ENCODE measurements at places on chromosomes 12 and 14.

GRCh38 chr12:40693207-40693821 lies 1.1 kb downstream of the CNTN1 start:
- no peak for DNase-seq

DNA sequence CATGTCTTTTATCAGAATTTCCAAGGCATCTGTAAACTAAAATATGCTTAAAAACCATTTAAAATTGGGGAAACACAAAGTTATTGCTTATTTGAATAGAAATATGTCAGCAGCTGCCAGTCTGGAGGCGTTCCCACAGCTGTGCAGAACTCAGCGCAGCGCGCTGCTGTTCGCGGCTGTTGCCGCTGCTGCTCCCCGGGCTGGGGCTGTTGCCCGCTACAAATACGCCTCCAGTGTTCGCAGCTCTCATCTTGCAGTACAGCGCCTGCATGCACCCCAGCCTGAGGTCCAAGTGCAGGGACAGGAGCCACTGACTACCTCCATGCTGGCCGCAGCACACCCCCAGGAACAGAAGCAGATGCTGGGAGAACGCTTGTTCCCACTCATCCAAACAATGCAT lies 216.2 kb downstream of the SLC16A7 start:
- no peak for DNase-seq

GRCh38 chr12:107179871-107180270 lies 86.5 kb upstream of the CRY1 start:
- no peak for DNase-seq

- peak; percentile 46 for DNase-seq
Measured at GRCh38 chr14:71753126-71753830, 179.0 kb upstream of the RGS6 start.

- DNase-seq = no peak
Measured at GRCh38 chr12:132395908-132396305, 66.5 kb upstream of the GALNT9 start.

GRCh38 chr14:46651526-46652144 lies at the start of gene RPL10L:
RPL10L (minus strand) TSS chr14:46651781; CDS start chr14:46651736, 45 bp downstream.
- no peak for DNase-seq

DNA sequence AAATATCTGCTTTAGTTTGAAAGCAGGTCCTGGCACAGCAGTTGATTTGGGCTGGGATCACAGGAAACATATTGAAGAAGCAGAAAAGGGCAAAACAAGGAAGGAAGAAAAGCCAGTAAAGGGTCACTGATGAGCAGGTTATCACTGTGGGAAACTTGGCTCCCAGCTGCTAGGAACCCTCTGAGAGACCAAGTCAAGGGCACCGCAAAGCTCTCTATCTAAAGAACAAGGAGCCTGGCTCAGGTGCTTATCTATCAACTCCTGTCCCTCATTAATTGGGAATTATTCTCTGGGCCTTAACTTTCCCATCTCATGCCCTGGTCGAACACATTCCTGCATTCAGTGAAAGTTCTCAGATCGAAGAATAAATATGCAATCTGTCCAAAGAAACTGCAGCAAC lies 450.9 kb upstream of the RPL10L start:
- no peak for DNase-seq

DNA sequence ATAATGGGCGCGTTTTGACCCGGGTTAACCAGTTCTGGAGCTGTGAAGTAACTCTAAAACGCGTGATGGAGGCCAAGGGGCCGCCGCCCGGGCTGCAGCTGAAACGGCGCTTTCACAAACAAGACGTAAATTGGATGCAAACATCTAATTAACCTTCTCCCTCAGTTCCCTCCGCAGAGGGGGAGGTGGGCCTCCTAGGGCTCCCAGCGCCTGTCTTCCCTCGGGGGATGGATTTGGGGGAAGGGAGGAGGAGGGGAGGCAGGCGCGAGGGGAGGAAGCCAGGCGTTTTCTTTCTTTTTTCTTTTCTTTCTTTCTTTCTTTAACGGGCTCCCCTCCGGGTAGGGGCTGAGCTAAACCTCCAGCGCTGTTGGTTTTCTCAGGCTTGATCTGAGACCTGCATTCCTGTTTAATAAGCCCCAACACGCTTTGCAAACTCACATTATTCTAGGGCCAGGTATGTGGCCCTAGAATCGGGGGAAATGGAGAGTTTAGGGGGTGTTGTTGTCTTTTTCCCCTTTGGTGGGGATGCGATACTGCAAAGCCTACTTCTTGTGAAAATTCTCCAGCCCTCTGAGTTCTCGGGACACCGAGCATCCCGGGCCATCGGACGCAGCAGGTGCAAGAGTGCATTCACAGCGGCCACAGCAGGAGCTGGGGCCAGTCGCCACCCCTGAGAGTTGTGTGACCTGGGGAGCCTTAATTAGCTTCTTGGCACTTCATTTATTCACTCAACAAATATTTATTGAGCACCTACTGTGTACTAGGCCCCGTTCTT lies 43.6 kb upstream of the LHX5 start:
- no peak for DNase-seq

DNA sequence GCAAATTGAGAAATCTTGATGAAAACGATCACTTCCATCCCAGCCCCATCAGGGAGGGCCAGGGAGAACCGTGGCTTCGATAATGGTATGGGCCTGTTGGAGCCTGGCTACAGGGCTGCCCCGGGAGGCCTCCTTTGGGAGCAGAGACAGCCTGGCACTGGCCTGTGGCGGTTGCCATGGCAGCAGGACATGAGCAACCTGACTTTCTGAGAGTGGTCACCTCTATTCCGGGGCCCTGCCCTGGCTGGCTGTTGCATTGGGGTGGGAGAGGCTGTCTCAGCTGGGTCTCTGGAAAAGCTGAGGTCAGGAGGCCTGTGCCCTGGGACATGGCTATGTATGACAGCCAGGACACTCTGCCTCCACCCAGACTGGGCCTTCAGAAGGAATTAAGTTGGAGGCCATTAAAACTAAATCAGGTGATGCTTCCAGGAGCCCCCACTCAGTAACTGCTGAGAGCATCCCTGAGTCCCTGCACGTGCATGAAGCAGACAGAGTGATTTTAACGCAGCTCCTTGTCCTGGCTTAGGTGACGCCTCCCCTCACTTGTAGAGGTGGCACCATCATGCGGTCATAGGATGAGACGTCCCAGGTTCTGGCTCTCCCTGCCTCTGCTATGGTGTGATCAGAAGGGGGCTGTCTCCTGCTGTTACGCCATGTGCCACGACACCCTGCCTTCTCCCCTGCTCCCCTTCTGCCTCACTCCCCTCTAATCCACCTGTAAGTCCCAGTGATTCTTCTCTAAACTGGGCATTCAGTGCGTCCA lies 126.3 kb downstream of the SLC25A47 start:
- no peak for DNase-seq

DNA sequence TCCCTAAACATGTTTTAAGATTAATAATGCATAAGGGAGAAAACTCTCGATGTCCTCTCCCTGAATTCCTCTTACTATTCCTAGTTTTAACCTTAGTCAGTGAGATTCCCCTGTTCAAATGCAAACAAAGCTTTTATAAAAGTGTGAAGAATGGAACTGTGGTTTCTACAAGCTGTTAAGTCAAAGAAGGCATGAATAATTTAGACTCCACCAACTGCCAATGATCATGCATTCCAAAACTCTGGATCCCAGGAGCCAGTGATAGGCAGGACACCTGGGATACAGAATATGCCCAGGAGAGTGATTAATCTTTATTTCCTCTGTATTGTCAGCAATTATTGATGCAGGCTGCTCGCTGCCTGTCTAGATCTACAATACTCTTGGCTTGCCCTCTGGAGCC lies 190.3 kb upstream of the ATF7IP start:
- no peak for DNase-seq

DNA sequence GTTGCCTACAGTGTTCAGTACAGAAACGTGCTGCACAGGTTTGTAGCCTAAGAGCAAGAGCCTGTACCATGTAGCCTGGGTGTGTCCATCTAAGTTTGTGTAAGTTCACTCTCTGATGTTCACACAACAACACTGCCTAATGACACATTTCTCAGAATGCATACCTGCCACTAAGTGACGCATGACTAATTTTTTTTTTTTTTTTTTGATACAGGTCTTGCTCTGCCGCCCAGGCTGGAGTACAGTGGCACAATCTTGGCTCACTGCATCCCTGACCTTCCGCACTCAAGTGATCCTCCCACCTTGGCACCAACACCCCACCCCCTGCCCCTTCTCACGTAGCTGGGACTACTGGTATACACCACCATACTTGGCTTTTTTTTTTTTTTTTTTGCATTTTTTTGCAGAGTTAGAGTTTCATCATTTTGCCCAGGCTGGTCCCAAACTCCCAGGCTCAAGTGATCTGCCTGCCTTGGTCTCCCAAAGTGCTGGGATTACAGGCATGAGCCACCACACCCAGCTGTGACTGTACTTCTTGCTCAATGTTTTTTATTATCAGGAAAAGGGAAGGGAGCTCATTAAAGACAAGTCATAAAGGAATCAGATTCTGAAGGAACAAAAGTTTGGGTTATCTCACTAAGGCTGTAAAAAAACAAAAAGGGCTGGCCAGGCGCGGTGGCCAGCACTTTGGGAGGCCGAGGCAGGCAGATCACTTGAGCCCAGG lies 10.0 kb upstream of the CDC42BPB start:
- no peak for DNase-seq

DNA sequence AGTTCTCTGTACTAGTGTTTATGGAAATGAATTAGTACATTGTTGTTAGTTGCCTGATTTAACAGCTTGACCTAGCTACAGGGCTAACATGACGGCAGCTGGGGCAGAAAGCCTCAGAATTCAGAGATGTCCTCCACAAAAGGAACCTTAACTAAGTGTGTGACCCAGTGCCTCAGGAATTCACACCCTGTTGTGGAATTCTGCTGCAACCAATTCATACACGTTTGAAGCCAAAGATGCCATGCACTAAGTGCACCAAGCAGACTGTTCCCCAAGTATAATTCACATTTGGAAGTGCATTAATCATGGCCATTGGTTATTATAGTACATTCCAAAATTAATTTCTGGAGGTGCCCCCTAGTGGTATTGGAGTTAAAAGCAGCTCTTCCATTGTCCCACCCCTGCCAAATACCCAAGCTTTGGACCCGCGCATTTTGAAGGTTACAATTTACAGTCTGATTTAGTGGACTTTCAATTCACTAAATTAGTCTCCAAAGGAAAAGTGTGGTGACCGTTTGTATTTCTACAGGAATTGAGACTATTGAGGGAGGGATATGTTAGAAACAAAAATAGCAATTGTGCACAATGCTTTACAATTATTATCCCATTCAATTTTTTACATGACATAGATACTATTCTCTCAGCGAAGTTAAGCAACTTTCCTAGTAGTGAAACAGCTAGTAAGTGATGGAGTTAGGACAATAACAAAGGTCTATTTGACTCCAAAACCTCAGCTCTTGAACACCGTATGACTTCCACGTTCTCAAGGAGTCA lies 85.9 kb downstream of the PAX9 start:
- no peak for DNase-seq

DNA sequence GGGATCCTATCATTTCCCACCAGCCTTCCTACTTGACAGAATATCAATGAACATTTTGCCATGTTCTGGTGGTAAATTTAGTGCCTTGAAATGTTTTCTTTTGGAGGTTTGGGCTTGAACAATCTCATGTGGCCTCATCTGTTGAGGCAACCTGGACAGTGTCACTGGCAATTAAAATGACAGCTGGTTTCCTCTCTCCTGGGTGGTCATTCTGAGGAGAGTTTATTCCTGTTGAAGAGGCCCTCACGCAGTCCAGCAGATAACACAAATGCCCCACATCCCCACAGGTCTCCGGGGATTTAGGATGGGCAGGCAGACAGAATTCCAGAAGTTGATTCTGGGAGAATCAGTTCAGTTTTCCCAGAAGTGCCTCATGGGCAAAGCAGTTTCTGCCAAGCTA lies 41.9 kb downstream of the MMAB start:
- DNase-seq = no peak

GRCh38 chr14:72452774-72453173 lies 441.1 kb downstream of the DPF3 start:
- DNase-seq = no peak

DNA sequence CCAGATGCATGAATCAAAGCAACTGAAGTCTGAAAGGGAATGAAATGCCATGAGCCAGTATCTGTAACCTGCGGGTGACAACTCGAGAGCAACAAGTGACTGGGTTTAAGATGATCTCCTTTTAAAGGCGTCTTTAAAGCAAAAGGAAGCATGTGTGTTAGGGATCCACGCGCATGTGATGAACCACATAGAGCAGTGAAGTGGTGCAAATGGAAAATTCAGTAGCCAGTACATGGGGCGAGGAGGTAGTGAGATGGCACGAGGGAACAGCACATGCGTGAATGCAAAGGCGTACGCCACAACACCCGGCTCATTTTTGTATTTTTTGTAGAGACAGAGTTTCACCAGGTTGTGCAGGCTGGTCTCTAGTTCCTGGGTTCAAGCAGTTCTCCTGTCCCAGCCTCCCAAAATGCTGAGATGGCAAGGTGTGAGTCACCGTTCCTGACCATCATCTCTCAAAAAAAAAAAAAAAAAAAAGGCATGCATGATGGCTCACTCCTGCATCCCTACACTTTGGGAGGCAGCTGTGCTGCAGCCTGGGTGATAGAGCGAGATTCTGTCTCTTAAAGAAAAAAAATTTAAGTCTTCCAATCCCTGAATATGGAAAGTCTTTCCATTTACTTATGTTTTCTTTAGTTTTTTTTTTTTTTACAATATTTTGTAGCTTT lies 24.6 kb upstream of the BCL7A start:
- no peak for DNase-seq

DNA sequence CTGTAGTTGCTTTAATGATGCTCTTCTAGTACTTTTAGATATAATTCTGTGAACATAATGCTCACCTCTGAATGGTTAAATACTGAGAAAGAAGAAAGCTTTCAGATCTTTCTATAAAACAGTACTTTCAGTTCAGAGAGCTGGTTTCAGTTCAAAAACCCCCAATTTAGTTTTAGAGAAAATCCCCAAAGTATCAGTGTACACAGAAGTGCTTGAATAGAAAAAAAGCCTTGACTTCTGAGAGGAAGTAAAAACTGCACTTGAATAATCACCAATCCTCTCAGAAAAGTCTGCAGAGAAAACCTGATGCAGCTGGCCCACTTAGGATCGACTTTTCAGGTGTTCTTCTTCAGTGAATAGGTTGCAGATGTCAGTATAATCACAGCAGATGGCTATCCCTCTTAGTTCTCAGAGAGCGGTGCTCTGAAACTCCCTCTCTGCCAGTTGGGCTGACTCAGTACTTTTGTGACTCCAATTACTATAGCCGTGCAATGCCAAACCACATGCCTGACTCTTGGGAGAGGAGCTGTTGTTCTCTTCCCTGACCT lies 616.3 kb downstream of the LRFN5 start:
- DNase-seq = no peak
